Activated CD4-positive, CD25-positive, alpha-beta regulatory T cell (primary cell): ENCODE measurements at places on chromosomes 12 and 14.

DNA sequence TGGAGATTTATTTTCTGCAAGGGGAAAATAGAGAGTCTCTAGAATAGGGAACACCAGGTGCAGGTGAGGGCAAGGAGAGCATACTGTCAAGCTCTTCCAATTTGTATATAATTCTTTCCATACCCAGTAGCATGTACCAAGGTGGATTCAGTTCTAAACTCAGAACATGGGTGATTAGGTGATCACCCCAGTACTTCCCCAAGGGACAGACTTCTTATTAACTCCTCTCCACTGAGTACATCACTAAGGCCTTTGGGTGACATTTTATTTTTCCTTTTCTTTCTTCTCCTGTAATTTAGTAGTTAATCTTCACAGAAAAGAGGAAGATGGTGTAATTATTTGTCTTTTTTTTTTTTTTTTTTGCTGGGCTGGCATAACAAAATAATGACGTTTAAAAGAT, 54.2 kb downstream of the DIP2B start:
- DNase-seq: no peak

DNA sequence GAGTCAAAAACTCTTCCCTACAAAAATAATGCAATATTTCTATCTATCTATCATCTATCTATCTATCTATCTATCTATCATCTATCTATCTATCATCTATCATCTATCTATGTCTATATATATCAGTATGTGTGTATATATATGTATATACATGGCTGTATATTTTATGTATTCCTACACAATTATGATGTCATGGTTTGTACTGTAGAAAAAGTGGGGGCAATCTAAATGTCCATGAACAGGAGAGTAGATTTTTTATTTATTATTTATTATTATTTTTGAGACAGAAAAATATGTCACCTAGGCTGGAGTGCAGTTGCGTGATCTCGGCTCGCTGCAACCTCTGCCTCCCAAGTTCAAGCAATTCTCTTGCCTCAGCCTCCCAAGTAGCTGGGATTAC, 45.6 kb upstream of the BICD1 start:
- no peak for DNase-seq

DNA sequence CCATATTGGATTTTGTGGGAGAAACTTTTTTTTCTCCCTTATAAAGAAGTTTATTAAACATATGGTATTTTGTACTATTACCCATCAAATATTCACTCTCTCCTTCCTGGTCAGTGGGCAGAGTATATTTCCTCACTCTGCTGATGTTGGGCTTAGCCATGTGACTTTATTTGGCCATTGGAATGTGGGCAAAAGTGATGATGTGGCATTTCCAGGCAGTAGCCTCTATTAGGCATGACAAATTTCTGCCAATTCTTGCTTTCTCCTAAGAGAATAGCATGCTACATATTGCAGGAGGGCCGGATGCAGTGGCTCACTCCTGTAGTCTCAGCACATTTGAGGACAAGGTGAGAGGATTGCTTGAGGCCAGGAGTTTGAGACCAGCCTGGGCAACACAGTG, 24.4 kb upstream of the WSCD2 start:
- no peak for DNase-seq

DNA sequence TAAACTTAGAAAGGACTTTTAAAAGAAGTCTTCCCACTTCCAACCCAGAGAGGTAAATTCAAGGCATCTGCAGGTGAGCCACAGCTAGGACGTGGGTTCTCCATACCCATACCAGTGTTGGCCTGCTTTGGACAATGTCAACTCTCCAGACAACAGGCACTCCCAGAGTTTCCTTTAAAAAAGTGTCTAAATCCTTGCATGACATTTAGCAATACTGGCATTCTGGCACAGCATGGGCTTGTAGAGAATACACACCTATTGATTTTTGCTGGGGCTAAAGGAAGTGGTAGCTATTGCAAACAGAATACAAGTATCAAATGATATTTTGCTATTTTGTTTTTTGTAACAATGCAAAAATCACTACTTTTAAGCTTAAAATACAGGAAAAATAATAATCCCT, 25.8 kb upstream of the DICER1 start:
- DNase-seq: no peak

DNA sequence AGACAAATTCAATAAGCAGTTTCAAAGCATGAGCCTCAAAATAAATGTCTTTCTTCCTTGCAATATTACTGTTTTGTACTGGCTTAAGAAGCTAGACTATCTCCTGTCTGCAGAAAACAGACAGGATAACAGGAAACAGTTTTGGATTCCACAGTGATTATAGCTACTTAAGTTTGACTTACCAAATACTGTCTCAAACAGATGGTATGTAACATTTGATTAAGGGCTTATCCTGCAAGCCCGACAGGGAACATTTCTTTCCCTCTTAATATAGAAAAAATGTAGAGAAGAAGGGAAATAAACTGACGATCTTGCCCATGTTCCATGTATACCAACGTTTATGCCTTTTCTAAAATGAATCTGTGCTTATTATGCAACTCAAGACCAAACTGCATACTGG, 179.9 kb upstream of the EEA1 start:
- no peak for DNase-seq

DNA sequence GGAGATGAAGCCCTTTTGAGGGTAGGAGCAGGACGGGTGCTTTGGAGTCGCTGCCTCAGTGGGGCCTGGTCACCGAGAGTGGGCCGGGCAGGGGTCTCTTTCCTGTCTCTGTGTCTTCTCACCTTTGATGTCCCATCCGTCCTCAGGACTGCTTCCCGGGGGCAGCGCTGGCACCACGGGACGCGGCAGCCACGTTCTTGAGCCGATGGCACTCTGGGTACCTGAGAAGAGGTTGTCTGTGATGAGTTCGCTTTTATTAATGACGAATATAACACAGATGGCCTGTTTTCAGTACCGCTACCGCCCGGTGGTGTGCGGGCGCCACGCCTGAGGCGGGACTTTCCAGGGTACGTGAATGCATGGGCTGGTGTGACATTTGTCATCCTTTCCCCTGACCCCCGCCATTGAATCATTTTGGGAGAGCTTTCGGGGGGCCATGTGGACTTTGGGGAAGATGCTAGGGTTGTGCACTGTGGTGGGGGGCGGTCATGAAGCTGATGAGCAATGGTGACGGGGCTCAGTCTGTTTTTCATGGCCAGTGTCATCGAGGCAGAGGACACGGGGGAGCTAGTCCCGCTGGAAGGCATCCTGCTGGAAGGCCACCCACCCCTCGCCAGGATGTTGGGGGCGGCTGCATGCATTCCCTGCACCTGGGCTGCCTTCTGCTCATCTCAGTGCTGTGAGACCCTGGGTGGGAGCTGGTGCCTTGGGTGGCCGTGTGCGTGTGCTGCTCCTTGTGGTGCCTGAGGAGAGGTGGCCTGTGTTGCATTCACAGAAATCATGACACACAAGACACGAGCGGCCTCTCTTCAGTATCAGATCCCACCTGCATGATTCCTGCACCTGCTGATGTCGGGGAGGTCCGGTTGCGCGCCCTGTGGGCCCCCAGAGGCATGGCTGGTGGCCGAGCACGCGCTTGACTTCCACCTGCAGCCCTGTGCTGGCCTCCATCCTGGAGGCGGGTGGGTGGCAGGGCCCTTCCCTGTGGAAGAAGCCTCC, 162.5 kb upstream of the RTL1 start:
- DNase-seq: no peak

DNA sequence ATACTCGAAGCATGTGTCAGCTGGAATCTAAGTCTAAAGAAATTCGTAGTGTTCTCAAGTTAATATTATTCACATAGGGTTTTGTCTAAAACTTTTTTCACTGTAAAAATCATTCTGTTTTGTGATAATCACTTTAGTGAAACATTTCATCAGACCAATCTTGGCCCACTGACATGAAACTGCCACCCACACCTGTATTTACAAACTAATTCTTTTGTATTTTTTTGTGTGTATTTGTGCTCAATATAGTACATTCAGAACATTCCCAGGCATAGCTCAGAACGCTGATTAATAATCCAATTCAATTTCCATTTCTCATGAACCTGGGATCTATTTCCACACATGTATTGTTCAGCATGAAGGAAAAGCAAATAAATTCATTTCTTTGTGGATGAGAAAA, 191.7 kb downstream of the RASSF9 start:
- DNase-seq: no peak

GRCh38 chr12:46516933-46517578, 144.5 kb upstream of the SLC38A2 start:
- no peak for DNase-seq

- no peak for DNase-seq
Observed at GRCh38 chr12:45587012-45587411, 142.5 kb upstream of the ARID2 start.

DNA sequence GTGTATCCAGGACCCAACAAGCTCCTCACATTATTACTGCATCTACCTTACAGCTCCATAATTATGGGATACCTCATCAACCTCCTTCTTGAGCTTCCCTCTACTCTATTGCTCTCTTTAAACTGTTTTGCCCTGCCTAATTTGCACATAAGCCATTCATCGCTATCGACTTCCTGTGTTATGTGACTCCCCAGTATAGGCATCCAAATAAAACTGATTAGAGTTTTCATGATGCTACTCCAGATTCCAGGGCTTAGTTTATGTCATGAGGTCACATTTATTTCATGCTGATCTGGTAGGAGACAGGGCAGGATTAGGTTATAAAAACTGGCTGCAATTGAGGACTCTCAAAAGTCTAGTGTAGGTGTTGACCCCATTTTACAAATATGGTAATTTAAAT, 569.9 kb upstream of the MGAT4C start:
- DNase-seq: no peak

DNA sequence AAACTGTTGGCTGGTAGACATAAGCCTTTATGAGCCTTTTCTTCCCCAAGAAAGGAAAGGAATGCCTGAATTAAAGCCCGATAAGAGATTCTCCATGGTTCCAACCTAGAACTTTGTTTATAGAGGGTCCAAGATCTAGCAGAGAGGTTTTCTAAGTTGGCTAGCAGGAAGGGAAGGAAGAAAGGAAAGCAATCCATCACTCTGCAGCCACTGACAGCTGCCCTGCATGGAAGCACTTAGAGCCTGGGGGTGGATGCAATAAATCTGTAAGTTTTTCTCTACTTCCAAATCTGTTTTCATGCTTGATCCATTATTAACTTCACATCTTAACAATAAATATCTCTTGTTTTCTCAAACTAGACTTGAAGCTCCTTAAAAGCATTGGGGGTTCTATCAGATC, 224.4 kb downstream of the KSR2 start:
- DNase-seq: no peak

- no peak for DNase-seq
Observed at GRCh38 chr12:5868625-5869295, 76.3 kb downstream of the ANO2 start.

DNA sequence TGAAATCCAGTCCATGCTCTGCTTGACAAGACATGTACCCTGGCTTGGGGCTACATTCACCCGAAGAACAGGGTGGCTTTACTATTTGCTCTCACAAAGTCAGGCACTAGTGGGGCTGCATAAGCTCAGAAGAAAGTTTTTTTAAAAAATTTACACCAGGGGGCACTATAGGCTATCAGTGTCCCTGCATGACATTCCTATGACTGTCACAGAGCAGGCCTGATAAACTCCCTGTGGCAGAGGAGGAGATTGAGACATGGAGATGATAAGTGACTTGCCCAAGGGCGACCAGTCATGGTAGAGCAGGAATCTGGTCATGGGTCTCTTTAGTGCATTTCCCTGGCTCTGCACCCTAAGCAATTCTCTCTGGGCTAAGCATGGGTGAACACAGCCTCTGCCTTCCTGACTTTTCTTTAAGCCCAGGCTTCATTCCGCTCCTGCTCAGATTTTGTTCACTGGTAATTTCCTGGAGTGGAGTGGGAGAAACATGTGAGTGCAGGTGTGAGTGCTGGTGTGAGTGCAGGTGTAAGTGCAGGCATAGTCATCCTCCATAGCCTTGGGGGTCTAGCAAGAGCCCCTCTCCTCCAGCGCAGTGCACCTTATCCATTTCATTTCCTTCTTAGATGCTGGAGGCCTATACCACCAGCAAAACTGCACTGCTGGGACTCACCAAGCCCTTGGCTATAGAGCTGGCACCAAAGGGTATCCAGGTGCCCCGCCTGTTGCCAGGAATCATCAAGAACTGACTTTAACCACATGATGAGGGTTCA, 91.6 kb downstream of the DHRS2 start:
- DNase-seq: no peak

DNA sequence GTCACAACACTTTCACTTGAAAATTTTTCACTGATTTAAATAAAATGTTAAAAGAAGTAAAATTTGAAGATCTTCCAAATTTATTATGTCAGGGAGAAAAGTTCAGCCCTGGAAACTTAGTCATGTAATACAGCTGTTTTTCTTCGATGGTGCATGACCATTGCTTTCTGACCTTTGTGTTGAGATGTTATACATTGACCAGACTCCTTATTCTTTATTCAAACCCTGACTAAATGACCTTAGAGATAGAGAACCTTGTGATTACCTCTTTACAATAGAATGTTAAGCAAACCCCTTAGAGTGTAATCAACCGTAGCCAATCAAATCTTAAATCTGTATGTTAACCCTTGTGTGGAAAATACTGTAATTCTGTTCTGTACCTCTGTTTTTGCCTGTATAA, 34.5 kb downstream of the PLCZ1 start:
- no peak for DNase-seq

DNA sequence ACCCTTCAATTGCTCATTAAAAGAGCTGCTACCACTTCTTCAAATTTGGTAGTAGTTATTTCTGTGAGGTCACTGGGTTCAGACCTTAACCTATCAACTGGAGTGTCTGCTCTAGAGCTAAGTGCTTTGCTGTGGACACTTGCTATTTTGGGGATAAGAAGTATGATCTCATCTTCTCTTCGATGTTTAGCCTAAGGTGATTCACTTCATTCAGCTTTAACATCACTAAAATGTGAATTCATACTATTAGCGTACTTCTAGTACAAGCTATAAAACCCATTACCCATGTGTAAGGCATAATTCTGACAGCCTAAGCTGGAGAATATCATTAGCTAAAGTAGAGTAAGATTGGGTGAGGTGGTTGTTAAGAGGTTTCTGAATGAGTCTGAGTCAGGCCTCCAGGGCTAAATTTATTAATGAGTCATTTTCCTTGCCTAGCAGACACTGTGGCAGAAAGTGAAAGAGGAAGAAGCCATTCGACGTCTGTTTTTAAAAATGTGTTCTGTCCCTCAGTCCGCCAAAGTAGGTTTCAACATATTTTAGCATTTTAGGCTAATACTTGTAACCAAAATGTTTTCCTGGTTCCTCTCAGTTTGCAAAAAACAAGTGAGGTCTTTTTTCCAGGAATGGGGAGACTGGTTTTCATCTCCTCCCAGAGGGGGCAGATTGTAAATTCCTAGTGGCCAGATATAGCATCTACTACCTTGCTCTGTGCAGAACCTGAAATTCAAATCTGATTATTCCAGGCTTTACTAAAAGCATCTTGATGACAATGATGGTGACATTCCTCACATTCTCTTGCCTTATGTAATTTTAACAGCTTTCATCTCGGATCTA, 103.6 kb downstream of the SSPN start:
- no peak for DNase-seq

GRCh38 chr12:38850461-38850860, 54.9 kb downstream of the CPNE8 start:
- no peak for DNase-seq

DNA sequence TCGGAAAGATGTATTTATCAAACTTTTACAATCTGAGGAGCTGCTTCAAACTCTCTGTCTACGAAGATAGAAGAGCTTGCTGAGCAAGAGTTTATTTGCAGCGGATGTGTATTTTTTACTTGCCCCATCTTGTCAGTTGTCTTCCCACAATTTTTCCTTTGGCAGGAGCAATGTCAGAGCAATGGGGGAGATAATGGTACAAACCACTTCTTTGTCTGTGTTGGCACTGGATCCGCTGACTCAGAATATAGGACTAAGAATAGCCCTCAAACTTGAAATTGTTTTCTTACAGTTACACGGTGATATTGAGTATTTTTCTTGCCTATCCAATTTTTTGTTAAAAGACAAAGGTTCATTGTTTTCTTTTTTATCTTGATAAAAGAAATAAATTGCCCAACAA, 27.6 kb downstream of the HELB start:
- no peak for DNase-seq
